ENCODE measurements at places on chromosomes 12 and 14.

DNA sequence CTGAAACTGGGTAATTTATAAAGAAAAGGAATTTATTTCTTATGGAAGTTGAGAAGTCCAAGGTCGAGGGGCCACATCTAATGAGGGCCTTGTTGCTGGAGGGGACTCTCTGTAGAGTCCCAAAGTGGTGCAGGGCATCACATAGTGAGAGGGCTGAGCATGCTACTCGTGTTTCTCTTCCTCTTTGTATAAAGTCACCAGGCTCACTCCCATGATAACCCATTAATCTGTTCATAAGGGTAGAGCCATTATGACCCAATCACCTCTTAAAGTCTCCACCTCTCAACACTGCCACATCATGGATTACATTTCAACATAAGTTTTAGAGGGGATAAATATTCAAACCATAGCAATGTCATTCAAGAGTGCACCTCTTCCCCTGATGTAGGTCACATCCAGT is 79.1 kb upstream of the ATP2B1 start:
- no peak for DNase-seq

DNA sequence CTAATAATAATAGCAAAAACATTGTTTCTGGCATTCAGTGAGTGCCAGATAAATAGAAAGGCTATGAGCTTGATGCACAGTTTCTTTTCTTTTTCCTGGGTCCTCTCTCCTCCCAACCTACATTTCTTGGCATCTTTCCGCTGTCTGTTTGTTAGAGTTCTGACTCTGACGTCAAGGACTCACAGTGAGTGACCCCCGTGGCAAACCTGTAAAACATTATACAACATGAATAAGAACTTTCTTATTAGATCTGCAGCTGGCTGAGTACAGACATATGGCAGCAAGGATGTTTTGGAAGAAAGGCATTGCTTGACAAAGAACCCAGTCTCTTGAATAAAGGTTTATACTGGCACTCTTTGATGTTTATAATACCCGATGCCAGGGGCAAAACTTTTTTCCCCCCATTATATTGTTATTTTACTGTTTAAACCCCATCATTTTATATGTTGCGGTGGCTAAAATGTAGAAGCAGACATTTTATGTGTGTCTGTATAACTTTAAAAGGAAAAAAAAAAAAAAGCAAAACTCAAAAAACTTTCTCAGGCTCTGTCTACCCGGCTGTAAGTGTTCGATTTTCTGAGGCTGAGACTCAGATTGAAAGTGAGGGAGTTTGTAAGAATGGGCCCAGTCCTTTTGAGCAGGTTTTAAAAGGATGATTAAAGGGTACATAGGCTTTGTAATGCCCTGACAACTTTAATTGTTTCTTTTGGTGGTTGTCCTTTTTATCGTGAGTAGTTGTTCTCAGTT is 159.3 kb downstream of the PDE3A start:
- no peak for DNase-seq

- no peak for DNase-seq
These were observed 135.5 kb upstream of the CDKN3 start for GRCh38 chr14:54261283-54261682.

DNA sequence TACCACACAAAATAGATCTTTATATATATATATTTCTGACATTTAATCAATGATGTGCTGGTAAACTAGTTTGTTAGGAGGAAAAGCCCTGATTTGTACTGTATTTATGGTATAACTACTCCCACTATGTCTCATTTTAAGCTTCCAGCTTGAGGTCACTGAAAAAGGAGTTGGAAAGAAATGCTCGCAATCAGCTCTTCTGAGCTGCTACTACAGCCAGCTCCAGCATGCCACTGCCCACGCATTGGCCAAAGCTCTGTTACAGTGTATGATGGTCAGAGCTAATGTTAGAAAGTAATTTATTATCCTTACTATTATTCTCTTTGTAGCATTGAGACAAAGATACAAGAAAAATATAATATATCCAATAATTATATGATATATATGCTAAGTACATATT is 55.0 kb upstream of the PCED1B start:
- no peak for DNase-seq

- DNase-seq: no peak
These were observed 26.9 kb downstream of the PRKD1 start for GRCh38 chr14:29900609-29901350.

- DNase-seq: no peak
These were observed 113.6 kb downstream of the SLC15A5 start for GRCh38 chr12:16163901-16164300.

- DNase-seq: no peak
These were observed 19.1 kb upstream of the DNAH10 start for GRCh38 chr12:123743002-123743401.

- no peak for DNase-seq
These were observed 139.8 kb downstream of the CALM1 start for GRCh38 chr14:90536511-90537191.

DNA sequence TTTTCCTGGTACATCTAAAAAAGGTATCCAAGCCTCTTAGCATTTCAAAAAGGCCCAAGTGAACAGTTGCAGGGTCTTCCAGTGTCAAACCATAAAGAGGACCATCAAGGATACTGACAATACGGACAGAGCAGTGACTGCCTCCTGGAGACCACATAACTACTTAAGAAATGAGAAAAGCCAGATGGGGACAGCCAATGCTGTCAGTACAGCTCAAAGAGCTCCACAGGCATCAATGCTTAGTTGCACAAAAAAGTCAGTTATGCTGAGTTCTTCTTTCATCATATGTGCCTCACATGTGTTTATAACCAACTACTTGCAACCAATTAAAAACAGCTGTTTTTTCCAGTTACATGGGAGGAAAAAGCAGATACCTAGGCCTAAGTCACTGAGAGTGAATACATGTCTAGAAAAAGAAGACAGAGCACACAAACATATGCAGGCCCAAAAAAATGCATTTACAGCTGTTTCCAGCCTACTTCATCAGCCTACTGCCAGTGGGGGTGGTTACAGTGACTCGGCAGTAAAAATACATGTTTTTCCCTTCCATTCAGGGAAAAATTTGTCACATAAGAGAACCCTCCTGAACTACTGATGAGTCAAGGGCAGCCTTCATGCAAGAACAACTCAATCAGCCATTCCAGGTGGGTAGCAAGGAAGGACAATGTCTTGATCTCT is 84.0 kb downstream of the DCAF5 start:
- no peak for DNase-seq

DNA sequence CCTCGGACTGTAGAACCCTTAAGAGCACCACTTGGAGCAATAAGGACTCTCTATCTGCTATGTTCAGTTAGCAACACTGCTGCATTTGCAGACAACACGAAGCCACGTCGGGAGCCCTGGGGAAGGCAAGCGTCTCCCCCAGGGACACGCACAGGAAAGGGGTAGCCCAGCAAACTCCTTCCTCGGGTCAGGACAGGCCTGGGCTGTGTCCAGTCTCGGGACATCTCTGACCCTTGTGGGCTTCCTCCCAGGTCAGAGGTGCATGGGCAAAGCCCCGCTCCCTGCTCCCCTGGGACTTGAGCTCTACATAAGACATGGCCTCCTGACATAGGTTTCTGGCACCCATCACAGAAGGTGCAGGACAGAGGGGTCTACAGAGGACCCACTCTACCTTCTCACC is 119.5 kb downstream of the PIWIL1 start:
- DNase-seq: no peak

DNA sequence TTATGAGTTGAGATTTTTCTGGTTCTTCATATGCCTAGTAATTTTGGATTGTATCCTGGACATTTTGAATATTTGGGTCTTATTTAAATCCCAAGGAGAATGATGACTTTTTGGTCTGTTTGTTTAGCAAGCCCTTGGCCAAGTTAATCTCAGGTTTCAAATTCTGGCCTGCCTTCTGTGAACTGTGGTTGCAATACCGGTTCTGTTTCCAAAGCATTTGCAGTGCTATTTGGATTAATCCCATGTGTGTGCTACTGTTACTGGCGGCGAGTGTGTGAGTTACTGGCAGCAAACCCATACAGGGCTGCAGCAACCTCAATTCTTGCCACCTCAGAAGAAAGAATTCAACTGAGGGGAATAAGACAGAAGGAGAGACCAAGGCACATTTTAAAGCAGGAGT is 51.1 kb downstream of the TMEM260 start:
- no peak for DNase-seq

All from WTC11 (cell line).